ENCODE measurements at places on chromosomes 4 and X. TPM values are rescaled to one million over a fixed set of nuclear protein-coding genes. Genes with fewer than 3 reads are reported as not detected.

GRCh38 chrX:10208281-10208856 lies 51.6 kb downstream of the CLCN4 start:
- no peak for DNase-seq

GRCh38 chr4:12674184-12674583 lies 810.0 kb downstream of the RAB28 start:
- no peak for DNase-seq

DNA sequence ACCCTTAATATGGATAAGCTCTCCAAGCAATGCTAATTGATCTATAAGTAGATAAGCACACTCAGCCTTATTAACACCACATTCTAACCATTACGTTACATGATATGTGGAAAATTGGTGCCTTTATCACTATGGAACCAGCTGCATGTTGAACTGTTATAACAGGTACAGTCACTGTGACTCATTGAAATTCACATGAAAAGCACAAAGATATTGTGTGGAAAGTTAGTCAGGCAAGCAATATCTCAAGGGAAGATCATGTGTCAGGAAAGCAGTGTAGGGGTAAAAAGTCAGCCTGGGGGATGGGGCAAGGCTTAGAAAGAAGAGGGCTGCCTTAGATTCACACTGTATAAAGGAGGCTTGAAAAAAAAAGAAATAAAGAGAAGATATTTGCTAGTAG lies 313.7 kb upstream of the SMIM31 start:
- DNase-seq, result peak; percentile 86

DNA sequence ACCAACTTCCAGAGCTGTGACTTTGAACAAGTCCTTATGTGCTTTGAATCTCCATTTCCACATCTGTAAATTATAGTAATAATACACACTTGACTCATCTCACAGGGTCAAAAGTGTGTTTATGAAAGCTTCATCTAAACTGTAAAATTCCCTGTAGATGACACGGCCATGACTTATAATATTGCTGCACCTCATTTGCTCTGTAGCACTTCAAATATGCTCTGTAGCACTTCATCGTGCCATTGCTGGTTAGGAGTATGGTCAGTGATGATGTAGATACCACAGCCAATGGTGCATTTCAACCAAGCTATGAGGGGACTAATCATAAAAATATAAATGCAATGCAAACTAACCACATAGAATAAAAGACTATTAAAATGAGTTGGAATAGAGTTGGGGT lies 318.6 kb downstream of the ANK2 start:
- DNase-seq, result no peak

The IQSEC2 gene
- 4.7 TPM for polyA plus RNA-seq

- no peak for DNase-seq
Measured at GRCh38 chrX:48854898-48855297, 19.5 kb upstream of the PCSK1N start.

GRCh38 chrX:143623657-143624056 lies 12.2 kb downstream of the SLITRK4 start:
- DNase-seq, result no peak

DNA sequence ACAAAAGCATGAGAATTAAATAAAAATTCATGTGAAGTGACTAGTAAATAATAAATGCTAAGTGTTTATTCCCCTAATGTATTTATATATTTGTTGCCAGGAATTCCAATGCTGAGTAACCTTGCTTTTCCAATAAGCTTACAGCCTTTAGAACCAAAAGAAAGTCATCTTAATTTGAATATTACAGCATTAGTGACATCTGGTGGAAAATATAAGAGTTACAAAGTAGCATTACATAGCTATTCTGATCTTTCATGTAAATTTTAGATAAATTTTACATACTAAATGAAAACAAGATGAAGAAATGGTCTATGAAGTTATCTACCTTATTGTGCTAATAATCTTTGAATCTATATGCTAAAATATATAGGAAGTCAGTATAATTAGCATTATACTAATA lies 10.4 kb downstream of the MAD2L1 start:
- DNase-seq, result no peak

The MAGEA8 gene
- not detected for polyA plus RNA-seq

DNA sequence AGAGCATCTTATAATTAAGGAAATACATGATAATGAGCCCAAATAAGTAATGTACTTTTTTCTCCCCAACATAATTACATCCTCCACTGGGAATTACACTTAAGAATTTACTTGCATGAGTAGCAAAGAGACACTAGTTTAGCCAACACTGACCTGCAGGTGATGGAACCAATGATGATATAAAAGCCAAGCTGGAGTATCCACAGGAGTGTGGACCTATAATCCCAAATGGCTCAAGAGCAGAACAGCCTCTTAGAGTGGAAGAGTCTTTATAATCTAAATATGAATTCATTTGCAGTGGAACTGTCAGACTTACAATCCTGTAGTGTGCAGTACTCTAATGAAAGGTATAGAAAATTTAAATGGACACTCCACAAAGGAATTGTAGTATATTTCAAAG lies 22.2 kb downstream of the WDR19 start:
- DNase-seq, result no peak

The TCP11X2 gene
- polyA plus RNA-seq, result not detected

GRCh38 chrX:40095583-40096394 lies 2.0 kb downstream of the BCOR start:
- DNase-seq, result no peak

The CYSLTR1 gene
- polyA plus RNA-seq, result not detected

The ERAS gene
- polyA plus RNA-seq, result not detected

DNA sequence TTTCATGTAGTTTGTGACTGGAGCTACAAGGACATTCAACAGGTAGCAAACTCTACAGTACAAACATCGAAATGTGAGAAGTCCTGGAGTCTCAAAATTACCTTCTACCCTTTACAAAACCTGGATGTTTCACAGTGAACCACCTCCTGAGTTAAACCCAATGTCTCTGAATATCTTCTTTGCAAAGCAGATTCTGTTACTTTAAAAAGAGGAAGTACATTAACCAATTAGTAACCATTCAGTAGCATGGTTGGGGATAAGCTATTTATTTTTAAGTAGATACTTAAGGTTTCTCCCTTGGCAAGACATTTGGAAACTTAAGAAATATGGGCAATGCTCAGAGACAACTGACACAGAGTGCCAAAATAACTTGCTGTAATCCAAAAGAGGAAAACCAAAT lies 371.9 kb upstream of the NWD2 start:
- no peak for DNase-seq

The GYPB gene
- polyA plus RNA-seq, result not detected

DNA sequence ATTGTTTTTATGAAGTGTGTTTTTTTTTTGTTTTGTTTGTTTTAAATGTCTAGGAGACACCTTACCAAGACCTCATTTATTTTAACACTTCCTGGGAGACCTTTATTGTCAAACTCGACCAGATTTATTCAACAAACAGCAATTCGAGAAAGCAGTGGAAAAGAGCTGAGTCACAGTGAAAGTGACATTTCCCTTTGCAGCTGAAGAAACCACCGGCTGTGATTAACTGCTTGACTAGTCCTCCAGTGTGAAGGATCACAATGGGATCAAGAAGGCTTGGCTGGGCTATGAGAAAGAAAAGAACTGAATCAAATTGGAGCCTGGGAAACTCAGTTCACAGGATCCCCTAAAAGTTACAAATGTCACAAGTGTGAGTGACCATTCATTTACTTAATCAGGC lies 11.9 kb upstream of the ADH7 start:
- no peak for DNase-seq

Data from keratinocyte (primary cell).